Fibroblast of the aortic adventitia (primary cell): ENCODE measurements at places on chromosomes 1 and 21. TPM values are rescaled to one million over a fixed set of nuclear protein-coding genes. Genes with fewer than 3 reads are reported as not detected.

DNA sequence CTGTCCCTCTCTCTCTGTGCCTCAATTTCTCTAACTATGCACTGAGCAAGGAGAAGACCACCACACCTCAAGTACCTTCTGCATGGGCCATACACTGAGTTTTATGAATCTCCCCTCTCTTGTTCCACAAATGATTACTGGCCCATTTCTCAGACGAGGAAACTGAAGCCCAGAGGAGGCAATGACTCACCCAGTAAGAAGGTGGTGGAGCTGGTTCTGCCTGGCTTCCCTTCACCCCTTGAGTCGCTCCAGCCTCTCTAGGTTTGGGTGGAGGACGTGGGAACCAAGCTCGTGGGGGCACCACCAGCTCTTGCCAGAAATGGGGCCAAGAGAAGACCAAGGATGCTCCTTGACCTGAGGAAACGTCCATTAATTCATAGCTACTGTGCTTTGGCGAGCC is 21.3 kb upstream of the RUNX3 start:
- no peak for DNase-seq

DNA sequence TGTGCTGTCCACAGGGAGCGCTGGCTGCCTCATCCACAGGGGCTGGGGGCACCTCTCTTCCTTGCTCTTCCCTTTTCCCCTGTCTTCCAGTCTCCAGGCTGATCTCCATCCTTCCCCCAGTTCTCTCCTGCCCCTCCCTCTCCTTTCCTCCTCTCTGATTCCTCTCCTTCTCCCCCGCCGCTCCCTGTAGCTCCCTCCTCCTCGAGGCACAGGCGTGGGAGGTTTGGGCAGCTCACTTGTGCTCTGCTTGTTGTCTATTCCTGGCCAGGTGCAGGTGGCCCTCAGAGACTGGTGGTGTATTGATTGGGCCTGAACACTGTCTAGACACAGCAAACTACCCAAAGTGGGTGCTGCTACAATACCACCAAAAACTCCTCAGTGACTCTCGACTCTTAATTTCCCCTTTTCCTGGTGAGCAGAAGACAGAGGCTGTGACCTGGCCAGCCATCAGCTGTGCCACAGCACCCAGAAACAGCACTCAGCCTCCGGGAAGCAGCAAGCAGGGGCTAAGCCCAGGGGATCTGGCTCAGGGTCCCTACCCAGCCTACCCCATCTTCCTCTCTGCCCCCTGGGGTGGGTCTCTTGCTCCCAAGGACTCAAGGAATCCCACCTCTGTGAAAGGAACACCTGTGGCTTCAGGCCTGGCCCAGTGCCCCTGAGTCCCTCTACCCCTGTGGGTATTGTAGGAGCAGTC is 93.3 kb downstream of the DDX20 start:
- no peak for DNase-seq

DNA sequence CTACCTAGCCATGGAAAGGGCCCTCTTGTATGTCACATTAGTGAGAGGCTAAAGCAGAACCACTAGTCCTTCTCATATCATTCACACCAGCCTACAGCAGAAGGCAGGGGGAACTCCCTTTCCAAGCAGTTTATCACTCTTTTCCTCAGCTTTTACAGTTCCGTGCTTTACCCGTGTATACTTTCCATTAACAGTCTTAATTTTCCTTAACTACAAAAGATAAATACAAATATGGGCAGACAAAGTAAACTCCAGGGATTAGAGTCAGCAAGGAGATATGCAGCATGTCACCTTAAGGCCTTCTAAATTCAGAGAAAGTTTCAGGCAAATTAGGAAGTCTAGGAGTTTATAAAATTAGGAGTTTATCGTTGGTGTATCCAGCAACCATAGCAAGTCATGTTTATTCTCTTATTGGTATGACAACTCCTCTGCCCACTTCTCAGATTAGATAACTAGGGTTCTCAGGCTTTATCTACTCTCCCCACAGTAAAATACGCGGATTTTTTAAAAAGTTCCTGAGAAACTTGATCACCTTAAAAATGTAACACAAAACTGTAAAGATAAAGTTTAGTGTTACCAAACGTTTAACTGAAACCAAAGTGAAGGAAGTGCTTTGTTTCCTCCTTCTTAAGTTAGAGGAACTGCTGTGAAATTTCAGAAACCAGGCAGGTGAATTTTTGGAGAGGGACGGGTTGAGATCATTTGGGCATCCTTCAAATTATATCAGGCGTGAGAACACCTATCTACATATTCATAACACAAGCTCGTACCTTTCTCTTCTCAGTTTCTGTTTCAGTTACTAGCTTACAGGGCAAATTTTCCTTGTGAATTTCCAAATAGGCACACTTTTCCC is 42.7 kb upstream of the SLC19A2 start:
- no peak for DNase-seq

ANGPTL3 gene
- total RNA-seq, result under 0.01 TPM in 1 of 2 replicates, not detected in the other

- no peak for DNase-seq
These were observed 247.0 kb upstream of the POU3F1 start for GRCh38 chr1:38293567-38293966.

- DNase-seq, result peak; percentile 88
These were observed 27.3 kb downstream of the F11R start for GRCh38 chr1:160993544-160994193.

GRCh38 chr1:33460947-33461629 is 11.4 kb upstream of the ZSCAN20 start:
- no peak for DNase-seq

- DNase-seq, result peak; percentile 8
These were observed at the start of gene CHIT1 for GRCh38 chr1:203229471-203230135. CHIT1 (minus strand) TSS chr1:203229673; CDS start chr1:203229636, 37 bp downstream.

GBP5 gene
- under 0.01 TPM in 1 of 2 replicates, not detected in the other for total RNA-seq
